Cerebellum (tissue), 4 donors: ENCODE measurements at places on chromosomes 7 and 10.
A peak's percentile ranks its signal among the peaks of the same experiment; 100 is the strongest.

GRCh38 chr10:68135922-68136792 is 26.9 kb downstream of the MYPN start:
- peak; percentile 28 for DNase-seq

- DNase-seq, result no peak
Measured at GRCh38 chr7:79091011-79091410, 362.5 kb downstream of the MAGI2 start.

DNA sequence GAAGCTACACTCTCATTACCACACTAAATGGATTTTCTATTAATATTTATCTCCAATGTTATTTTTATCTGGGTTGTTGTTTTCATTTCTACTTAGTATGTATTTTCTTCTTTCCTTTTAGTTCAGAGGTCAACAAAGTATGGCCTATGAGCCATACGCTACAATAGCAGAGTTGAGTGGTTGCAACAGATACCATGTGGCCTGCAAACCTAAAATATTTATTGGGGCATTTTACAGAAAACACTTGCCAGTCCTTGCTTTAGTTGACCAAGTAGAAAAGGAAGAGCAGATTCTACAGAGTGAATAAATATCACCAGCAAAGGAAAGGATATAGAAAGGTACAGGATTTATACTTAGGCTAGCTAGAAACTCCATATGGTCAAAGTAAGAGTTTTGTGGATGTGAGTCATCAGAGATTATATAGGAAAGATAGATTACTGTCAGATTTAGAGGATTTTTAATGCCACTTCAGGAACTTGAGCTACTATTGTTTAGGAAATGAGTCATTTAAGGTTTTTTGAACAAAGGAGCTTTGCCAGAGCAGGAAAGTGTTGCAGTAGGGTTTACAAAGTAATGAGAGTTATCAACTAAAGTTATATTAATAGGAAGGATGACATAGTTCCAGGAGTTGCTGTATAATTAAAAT is 323.3 kb upstream of the KAT6B start:
- DNase-seq, result no peak

GRCh38 chr7:94739180-94739579 is 83.2 kb upstream of the SGCE start:
- no peak for DNase-seq

- DNase-seq, result no peak
Measured at GRCh38 chr10:1096287-1096889, 40.2 kb downstream of the WDR37 start.

- no peak for DNase-seq
Measured at GRCh38 chr7:47496056-47496665, 85.8 kb downstream of the TNS3 start.

DNA sequence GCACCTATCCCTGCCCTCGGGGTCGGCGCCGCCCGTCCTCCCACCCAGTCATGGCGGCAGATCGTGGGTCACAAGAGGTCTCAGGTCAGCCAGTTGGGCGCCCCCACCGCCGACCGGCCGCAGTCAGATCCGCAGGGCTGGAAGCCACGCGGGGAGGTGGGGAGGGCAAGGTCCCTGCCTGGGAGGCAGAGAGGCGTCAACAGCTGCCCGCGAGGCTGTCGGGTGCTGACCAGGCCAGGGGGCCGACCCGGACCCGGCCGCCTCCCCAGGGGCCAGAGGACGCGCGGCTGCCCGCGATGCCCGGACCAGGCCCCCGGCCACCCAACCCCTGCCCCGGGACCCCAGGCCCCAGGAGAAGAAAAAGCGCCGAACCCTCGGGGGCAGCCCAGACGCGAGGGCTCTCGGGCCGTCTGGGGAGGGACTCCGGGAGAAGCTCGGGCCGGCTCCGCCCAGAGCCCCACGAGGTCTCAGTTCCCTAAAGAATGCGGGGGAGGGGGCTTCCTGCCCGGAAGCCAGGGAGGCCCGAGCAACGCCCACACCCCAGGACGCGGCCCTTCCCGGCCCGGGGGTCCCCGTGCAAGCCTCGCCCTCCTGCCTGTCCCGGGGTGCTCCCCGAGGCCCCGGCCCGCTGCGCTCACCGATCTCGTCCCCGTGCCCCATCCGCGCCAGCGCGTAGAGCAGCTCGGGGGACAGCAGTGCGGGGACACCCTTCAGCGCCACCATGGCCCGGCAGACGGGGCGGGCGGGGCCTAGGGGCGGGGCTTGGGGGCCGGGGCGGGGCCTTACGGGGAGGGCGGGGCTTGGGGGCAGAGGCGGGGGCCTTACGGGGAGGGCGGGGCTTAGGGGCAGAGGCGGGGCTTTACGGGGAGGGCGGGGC is at the start of gene FUOM:
FUOM (minus strand) TSS at position 735 of the 877 bp plus-strand sequence; CDS start at position 723, 12 bp downstream.
- DNase-seq, result peak; percentile 73

- DNase-seq, result no peak
Measured at GRCh38 chr10:34761453-34761852, 53.6 kb downstream of the PARD3 start.

DNA sequence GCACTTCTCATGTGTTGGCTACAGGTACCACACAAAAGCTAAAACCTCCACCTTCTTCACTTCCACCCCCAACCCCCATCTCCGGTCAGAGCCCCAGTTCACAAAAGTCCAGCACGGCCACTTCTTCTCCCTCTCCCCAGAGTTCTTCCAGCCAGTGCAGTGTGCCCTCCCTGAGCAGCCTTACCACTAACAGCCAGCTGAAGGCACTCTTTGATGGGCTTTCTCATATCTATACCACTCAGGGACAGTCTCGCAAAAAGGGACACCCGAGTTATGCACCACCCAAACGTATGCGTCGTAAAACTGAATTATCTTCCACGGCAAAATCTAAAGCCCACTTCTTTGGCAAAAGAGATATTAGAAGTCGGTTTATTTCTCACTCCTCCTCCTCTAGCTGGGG is 135.7 kb upstream of the SAMD8 start:
- DNase-seq, result no peak

- no peak for DNase-seq
Measured at GRCh38 chr10:128875030-128875744, 591.9 kb upstream of the MGMT start.

- DNase-seq, result no peak
Measured at GRCh38 chr10:71084818-71085126, 127.6 kb upstream of the UNC5B start.

DNA sequence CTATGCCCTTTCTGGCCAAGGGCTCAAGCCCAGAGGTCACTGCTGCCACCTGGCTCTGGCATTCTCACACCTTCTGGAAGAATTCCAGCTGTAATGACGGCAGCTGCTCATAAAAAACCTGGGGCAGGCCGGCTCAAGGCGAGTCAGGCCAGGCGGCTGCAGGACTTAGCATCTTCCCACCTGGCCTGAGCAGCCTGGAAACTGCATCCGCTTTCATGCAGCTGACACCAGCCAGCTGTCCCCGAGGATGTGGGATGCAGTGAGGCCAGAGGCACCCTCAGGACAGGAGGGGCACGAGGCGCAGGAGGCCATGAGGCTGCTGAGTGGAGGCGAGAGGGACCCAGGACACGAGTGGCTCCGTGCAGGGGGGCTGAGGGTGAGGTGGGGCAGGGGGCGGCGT is 47.5 kb upstream of the ADGRA1 start:
- DNase-seq, result no peak

- no peak for DNase-seq
Measured at GRCh38 chr10:25756784-25757183, 177.2 kb upstream of the MYO3A start.
